ENCODE measurements at places on chromosomes 2 and 18.

DNA sequence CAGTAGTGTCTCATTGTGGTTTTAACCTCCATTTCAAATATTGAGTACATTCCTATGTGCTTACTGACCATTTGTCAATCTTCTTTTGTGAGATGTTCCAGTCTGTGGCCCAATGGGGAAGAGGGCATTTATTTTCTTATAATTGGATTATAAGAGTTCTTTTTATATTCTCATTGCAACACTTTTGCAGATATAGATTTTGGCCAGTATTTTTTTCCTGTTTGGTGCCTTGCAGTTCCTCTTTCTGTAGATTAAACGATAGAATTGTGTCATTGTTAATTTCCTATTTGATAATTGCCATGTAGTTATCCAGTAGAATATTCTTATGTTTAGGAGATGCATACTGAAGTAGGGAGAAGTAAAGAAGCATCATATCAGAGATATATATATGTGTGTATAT, 56.4 kb upstream of the CYTIP start:
- DNase-seq = no peak

- no peak for DNase-seq
These were observed 184.9 kb downstream of the AFF3 start for GRCh38 chr2:99957332-99958133.

DNA sequence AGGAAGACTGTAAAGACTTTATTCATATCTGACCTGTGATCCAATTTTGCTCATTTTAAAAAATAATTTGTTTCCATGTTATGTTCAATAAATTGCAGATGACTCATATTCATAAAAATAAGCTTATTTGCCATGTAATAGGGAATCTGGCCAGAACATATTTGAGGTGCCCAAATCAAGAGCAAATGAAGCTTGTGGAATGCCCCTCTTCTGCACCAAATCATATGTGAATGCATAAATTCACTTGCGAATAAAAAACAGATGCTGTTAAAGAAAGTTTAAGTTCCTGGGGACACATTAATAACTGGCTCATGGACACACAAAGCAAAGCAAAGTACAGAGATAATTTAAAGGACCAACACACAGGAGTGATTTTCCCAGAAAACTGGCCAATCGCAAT, 279.0 kb upstream of the CDH2 start:
- DNase-seq = no peak

DNA sequence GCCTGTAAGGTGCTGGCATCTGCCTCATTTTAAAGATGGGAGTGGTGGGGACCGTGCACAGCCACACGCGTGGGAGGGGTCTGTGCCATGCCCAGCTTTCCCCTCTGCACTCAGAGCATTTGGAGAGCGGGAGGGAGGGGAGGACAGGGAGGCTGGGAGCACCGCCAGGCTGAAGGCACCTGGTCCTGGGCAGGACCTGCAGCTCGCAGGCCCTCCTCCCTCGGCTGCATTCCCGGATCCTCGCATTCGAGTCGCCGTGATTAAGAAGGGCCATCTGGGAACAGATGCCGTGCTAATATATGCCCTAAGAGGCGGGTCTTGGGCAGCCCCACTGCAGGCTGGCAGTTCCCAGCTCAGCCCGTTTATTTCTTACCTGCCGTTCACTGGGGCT, 84.0 kb downstream of the PTGR3 start:
- no peak for DNase-seq

- DNase-seq = no peak
These were observed 98.2 kb downstream of the SOCS6 start for GRCh38 chr18:70387027-70387426.

DNA sequence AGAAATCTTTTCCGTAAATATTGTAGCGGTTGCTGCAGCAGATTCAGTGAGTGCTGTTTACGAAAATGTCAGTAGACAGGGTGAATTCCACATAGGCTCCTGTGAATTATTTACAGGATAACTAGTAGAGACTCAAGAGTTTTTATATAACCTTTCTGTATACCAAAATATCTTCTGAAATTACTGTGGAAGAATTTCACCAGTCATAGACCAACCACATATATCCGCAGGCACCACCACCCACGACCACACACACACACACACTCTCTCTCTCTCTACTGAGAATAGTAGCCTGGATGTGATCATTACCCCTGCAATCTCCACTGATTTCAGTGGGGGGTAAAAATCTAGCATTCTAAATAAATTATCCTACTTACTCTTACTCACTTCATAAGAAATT, 341.8 kb downstream of the RBM43 start:
- no peak for DNase-seq

GRCh38 chr2:227000123-227000522, 163.9 kb downstream of the COL4A4 start:
- no peak for DNase-seq

DNA sequence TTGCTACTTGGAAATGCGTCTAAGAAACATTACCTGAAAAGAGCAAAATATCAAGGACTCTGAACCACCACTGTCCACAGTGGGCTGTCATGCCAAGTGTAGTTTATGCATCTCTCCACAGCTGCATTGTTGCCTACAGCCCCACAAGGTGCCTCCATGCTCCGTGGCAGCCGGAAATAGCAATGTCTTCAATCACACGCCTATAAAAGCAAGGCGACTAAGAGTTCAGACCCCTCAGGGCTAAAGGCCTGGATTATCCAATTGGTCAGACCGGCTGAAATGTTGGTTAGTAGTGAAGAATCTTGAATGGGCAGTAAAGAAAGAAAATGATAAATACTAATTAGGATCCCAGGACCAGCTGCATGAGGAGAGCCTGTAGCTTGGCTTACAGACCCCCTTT, 114.0 kb upstream of the SLC35G4 start:
- DNase-seq = no peak

- DNase-seq = no peak
These were observed 24.6 kb downstream of the FECH start for GRCh38 chr18:57561728-57562423.

GRCh38 chr18:13608791-13609532, 117.4 kb downstream of the FAM210A start:
- DNase-seq = no peak

- no peak for DNase-seq
These were observed 50.6 kb upstream of the EML6 start for GRCh38 chr2:54672590-54673456.

DNA sequence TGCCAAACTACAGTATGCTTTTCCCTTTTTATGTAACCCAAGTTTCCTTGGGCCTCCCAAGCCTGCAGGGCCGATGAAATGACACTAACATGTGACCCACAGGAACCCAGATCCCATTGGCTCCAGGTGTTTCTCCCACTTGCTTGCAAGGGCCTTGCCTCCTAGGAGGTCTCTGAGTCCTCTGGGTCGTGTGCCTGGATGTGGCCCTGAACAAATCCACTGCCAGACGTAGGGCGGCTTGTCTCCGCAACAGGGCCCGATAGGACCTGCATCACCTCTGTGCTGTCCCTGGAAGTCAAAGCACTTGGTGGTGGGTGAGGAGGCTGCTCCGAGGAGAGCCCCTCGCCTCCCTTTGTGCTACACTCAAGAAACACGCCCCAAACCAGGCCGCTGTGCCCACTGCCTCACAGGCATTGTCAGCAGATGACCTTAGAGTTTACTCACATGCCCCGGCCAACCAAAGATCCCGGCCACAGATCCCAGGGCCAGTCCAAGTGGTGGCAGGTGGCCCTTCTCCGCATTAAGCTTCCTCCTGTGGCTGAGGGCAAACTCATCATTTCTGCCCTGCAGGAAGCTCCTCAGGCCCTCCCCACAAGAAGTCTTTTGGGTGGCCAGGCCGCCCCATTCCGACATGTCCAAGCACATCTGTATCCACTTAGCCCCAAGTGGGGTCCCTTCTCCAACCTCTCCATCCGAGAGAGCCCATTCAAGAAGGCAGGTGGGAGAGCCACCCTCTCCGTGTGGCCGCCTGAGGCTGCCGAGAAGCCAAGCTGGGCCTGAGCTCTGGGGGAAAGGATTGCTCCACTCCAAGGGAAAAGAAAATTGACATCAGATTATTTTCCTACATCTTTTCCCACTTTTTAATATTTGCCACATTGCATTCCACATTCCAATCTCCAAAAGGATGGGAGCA, 76.7 kb downstream of the GFPT1 start:
- DNase-seq = no peak

GRCh38 chr2:74833418-74834233, at the start of gene HK2:
Gene HK2, plus strand, starts transcription at chr2:74834127. Its CDS starts 454 bp downstream, at chr2:74834581.
- DNase-seq = no peak

DNA sequence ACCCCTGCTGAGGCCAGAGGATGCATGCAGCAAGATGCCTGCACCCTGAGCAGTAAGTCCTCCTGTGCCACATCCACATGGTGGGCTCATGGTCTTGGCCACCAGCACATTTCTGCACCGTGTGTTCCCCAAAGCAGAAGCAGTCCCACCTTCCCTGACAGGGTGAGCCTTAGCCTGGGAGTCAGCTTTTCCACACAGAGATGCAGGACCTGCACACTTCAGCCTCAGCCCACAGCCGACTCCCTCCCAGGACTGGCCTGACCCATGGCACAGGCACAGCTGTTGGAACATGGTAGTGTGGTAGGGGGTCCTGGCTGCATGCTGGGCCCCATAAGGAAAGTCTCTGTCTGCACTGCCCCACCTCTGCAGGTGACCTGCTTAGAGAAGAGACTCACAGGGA, 5.0 kb downstream of the SNED1 start:
- no peak for DNase-seq

GRCh38 chr2:9941196-9941995, 10.1 kb upstream of the GRHL1 start:
- DNase-seq = no peak

- DNase-seq = no peak
These were observed 101.6 kb downstream of the AP1S3 start for GRCh38 chr2:223735659-223736244.
